D341Med (cell line): ENCODE measurements at places on chromosomes 11 and 22.

DNA sequence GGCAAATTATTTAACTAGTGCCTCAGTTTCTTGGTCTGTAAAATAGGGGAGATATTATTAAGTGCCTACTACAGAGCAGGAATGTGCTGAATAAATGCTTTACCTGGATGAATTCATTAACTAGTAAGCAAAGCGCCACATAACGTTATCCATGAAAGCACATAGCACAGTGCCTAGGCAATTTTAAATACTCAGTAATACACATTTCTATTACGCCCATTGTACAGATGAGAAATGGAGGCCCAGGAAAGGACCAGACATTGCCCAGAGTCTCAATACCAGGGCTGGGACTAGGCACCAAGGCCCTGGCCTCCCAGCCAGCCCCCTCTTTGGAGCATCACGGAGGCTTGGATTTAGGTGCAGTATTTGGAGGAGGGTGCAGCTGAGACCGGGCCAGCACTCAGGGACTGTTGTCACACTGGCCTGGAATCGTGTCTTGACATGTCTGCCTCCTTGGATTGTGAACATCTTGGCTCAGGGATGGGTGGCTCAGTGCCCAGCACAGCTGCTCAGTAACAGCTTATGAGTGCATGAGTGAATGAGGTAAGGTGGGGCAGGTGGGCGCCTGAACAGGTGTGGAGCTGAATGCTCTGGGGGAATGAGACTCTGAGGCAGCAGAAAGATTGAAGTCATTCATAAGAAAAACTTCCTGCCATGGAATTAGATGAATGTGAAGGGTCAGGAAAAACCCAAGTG lies 42.1 kb upstream of the TPBGL start:
- no peak for DNase-seq

GRCh38 chr11:58498464-58498863 lies 9.4 kb downstream of the OR5B21 start:
- no peak for DNase-seq

DNA sequence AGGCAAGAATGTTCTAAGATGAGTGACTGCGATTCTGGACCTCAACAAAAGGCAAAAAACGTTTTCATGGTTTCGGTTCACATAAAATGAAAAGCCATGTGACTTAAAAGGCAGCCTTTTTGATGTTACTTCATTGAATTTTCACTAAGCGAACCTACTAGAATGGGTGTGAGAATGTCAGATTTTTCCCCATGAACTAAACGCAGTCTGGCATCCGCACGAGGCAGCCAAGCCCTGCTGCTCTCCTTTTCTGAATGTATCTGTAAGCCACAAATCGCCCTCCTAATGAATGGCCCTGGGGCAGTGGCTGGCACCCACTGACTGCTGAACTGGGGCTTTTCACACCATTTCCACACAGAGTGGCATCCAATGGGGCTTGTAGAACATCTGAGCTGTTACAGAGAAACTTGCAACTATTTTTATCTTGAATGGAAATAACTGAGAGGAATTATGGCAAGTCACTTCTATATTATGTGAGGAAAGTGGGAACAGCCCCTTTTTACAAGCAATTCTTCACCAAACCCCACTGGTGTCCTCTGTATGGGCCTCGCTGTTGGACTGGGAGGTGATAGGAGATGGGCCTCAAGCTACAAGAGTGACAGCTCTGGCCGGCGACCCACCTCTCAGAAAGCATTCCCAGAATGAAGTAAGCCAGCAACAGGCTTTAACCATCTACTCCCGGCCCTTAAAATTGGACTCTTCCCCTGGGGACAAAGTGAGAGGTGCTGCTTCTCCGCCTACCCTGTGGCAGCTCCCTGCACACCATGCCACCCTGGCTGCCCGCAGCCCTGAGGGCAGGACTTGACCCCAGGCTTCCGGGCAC lies 29.4 kb downstream of the PPP2R1B start:
- no peak for DNase-seq

- DNase-seq: no peak
Measured at GRCh38 chr11:102513869-102514268, 16.7 kb downstream of the MMP7 start.

DNA sequence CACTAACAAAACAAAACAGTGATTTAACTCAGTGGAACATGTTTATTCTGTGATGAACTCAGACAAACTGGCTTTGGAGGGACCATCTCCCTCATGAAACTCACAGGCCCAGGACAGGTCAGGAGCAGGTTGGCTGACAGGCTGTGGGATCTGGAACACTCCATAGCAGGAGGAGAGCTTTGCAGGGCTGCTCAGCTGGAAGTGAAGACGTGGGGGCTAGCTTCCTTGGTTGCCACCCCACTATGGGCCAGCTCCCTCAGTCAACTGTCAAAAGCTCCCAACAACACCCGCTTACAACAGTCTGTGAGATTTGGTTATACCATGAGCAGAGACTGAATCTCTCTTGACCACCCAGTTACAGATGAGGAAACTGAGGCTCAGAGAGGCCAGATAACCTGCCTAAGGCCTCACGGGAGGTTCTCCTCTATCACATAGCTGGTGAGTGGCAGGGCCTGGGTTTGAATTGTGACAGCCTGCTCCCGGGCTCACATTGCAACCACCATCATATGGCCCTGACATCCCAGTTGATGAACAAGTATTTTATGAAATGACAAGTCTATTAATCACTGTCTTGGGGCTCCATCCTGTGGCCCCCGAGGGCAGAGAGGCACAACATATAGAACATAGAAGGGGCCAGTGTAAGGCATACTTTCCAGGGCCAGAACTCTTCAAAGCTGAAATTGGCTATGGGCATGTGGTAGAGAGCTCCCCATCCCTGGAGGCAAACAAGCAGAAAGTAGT lies 473.4 kb downstream of the MN1 start:
- no peak for DNase-seq

- no peak for DNase-seq
Measured at GRCh38 chr22:28791841-28792490, 8.4 kb downstream of the XBP1 start.

DNA sequence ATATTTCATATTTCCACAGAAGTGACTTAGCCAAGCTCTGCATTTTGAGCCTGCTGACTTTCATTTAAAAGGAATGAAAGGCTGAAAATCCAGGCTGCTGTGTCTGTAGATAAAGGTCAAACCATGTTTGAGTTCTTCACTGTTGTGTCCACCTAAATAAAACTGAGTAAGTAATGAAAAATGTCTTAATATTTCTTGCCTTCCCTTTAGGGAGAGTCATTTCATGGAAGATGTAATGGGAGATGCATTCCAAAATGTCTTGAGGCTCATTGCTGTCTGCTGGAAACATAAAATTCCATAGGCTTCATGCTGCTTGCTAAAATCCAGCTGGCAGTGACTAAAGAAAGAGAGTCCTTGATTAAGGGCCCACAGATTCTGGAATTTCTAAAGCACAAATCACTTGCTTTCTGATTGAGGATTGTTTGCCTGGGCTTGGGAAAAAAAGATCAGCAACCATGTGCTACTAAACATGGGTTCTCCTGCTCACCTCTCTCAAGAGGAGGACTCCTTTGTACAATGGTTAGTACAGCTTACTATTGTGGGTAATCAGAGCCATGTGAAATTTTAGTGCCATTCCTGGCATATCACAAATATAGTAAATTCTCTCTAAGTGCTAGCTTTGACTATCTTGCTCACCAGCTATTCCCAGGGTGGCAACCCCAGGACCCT lies 56.9 kb downstream of the PANX1 start:
- DNase-seq: no peak
